ENCODE measurements at places on chromosomes 12 and 14.

DNA sequence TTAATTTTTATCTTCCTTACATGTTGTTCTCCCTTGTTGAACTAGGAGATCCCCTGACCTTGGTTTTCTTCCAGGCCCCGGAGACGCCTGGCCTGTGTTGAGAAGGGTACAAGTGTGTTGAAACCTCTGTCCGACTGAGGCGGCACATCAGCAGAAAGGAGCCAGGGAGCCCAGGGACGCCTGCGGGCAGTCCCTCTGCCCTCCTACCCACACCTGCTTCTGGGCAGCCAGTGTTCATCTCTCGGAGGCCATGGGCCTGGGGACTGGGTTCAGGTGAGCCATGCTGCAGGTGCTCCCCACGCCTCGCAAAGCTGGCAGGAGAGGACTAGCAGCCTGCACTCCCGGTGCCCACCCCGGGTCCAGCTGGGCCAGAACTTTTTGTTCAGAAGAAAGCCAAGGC, 39.9 kb upstream of the EIF5 start:
- DNase-seq, result no peak

DNA sequence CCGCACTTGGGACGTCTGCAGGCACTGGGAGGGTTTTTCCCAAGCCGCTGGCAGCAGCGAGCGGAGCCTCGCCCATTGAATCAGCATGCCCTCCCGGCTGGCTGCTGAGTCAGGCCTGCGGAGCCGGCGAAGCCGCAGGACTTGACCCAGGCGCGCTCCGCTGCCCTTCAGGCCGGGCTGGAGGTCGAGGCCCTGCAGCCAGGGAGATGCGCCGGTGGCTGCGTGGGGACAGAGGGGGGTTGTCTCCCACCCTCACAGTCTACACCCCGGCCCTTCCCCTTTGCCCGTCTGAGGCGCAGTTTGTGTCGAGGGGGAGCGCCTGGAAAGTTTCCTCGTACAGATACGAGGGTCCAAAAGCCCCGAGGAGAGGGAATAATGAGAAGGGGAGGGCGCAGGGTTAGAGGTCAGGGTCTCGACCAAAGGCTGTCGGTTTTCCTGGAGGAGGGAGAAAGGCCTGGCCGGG, 759 bp upstream of the KLC1 start:
- no peak for DNase-seq

- no peak for DNase-seq
Observed at GRCh38 chr12:29163146-29163545, 14.1 kb downstream of the FAR2 start.

DNA sequence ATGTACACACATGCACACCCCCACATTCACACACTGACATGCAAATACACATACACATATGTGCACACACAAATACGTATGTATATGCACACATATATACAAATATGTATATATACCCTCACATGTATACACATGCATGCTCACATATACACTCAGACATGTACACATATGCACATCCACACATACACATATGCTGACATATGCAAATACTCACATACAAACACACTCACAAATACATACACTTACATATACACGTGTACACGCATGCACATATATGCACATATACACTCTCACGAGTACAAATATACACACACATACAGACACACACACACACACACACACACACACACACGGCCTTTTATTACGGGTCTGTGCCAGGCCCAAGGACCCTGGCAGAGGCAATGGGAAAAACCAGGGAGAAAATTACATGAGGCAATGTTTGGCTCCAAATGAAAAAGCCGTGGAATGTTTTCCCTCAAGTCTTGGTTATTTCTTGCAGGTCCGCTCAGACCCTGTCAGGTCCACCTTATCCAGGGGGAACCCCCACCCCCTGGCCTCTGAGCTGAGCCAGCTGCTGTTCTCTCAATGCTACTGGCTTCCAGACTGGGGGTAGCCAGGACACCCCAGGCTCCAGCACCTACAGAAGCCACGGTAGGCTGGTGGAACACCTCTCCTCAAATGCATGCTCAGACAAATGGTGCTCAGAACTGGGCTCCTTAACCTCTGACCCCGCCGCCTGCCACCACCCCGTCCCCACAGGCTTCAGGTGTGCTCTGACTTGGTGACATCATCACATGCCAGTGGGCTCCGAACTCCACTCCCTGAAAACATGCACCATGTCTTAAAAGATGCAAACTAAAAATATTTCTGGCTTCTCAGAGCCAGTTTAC, 54.7 kb downstream of the BCL11B start:
- no peak for DNase-seq

- DNase-seq, result no peak
Observed at GRCh38 chr14:78401866-78402265, 231.7 kb downstream of the NRXN3 start.

GRCh38 chr12:47415054-47415453, 290.8 kb downstream of the RPAP3 start:
- no peak for DNase-seq

GRCh38 chr12:104641862-104642261, 185.1 kb downstream of the CHST11 start:
- DNase-seq, result no peak

GRCh38 chr12:92898755-92899154, 30.3 kb downstream of the EEA1 start:
- no peak for DNase-seq

GRCh38 chr12:6825398-6826124, 2.6 kb upstream of the P3H3 start:
- DNase-seq, result peak; percentile 82

DNA sequence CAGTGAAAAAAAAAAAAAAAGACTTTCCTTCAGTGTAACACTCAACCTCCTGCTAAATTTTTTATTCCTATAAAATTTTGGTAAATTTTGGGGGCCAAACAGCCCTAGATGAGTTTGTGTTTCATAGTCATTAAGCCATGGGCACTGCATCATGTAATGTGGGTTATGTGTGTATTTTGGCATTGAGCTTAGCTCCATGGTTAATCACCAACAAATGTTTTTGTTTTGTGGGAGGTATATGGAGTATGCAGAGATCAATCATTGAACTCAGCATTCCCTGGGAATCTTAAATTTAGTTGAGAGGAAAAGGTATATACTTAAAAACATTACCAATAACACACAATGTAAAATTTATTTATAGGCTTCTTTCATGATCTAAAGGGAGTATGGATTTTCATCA, 8.5 kb upstream of the ARMH4 start:
- no peak for DNase-seq

DNA sequence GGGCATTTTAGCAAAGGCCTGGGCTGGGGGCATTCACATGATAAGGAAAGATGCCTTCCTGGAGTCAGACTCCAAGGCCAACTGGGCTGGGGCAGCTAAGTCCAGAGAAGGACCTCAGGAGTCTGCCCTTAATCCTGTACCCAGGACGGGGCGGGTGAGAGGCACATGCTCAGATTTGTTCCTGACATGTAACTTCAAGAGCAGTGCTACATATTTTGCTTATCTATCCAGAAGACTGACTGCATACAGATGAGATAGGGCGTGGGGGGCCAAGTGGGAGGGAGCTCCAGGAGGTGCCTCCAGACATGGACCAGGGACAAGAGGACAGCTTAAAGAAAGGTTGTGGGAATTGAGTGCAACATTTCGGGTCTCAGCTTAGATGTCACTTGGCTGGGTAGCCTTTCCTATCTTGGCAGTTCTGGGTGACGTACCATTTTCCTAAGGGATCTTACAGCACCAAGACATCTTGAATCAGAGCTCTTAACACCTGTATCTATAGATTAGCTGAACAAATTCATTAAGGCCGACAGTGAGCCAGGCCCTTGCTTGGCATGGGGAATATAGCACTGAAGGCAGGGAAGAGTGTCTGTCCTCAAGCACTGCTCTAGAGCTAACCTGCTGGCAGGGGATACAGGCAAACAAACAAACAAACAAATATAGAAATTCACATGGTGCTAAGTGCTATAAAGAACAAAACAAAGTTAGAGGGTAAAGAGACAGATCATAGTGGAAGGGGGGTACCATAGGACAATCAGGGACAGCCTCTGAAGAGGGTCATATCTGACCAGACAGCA, 61.2 kb downstream of the PTPN21 start:
- no peak for DNase-seq

- no peak for DNase-seq
Observed at GRCh38 chr12:116385486-116386217, 108.2 kb upstream of the MED13L start.

DNA sequence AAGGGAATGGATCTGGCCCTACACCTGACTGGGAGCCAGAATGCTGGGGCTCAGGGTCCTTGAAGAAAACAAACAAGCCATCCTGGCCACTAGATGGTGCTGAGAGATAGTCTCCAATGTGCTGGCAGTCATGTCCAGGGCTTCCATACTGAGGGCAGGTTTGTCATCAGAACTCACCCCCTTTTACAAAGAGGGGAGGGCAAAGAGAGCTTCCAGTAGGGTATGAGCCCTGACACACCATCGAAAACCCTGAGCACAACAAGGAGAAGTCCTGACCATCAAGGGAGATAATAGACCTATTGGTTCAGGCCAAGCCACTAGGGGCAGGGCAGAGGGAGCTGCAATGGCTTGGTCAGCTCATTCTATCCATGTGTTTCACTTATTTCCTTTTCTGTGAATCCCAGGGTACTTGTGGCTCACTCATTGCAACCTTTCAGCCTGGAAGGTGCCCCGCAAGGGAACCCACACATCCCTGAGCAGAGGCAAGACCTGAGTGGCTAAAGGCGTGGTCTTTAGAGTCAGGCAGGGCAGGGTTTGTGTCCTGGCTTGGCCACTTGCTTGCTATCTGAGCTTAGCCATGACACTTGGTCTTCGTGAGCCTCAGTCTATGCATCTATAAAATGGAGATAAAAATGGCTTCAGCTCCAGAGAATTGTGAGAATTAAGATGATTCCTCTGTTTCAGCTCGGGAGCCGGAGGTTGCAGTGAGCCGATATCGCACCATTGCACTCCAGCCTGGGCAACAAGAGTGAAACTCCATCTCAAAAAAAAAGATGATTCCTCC, 6.2 kb upstream of the PLEKHH1 start:
- DNase-seq, result no peak

GRCh38 chr12:76055393-76055792, 23.8 kb upstream of the PHLDA1 start:
- no peak for DNase-seq

GRCh38 chr12:77122661-77123060, 57.3 kb upstream of the E2F7 start:
- DNase-seq, result no peak

GRCh38 chr12:108582509-108582908, 15.4 kb downstream of the TMEM119 start:
- DNase-seq, result no peak

DNA sequence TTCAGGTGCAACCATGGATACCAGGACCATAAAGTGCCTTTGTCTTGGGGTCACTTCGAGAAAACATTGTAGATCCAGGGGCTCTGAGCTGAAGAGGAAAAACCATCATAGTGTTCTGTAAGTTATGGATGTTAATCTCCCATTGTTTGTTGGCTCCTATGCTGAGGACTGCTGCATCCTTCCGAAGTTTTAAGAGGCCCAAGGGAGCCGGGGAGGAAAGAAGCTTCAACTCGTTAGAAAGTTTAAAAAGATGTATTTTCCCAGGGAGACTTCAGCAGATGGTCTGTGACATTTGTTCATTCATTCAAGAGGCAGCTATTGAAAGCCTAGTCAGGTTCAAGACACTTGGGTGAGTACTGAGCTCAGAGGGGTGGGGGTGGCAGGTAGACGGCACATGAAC, 378.8 kb upstream of the TBX3 start:
- DNase-seq, result no peak

- no peak for DNase-seq
Observed at GRCh38 chr14:105851716-105852377, 325.5 kb downstream of the TMEM121 start.

DNA sequence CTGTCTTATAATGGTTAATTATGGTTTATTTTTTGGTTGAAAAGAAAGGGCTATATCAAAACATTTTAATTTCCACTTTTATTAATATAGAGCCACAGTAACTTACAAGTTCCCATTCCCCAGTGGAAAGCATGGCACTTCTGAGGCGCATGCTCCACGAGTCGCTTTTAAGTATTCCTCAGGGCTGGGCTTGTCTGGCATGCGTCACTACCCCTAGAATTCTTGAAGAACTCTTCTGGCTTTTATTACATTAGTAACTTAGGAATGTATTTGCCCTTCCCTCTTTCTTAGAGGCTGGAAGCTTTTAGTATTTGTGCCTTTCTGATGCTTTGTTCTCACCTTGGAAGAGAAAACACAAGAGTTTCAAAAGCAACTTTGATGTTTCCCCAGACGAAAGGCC, 81.1 kb downstream of the ESR2 start:
- DNase-seq, result no peak

GRCh38 chr14:51855234-51855633, 5.2 kb upstream of the GNG2 start:
- no peak for DNase-seq

GRCh38 chr12:113796066-113796827, 169.9 kb downstream of the RBM19 start:
- DNase-seq, result no peak

DNA sequence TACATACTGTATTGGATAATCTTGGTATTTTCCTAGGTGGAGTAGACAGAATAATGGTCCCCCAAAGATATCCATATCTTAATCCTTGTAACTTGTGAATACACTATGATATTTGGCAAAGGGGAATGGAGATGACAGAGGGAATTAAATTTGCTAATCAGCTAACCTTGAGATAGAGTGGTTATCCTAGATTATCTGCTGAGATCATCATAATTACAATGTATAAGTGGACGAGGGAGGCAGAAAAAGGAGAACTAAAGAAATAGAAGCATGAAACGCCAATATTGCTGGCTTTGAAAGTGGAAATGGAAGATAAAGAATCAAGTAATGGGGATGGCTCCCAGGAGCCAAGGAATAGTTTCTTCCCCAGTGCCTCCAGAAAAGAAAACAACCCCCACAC, 398.7 kb downstream of the NOVA1 start:
- DNase-seq, result no peak

- DNase-seq, result no peak
Observed at GRCh38 chr12:67419810-67420209, 150.7 kb downstream of the CAND1 start.

DNA sequence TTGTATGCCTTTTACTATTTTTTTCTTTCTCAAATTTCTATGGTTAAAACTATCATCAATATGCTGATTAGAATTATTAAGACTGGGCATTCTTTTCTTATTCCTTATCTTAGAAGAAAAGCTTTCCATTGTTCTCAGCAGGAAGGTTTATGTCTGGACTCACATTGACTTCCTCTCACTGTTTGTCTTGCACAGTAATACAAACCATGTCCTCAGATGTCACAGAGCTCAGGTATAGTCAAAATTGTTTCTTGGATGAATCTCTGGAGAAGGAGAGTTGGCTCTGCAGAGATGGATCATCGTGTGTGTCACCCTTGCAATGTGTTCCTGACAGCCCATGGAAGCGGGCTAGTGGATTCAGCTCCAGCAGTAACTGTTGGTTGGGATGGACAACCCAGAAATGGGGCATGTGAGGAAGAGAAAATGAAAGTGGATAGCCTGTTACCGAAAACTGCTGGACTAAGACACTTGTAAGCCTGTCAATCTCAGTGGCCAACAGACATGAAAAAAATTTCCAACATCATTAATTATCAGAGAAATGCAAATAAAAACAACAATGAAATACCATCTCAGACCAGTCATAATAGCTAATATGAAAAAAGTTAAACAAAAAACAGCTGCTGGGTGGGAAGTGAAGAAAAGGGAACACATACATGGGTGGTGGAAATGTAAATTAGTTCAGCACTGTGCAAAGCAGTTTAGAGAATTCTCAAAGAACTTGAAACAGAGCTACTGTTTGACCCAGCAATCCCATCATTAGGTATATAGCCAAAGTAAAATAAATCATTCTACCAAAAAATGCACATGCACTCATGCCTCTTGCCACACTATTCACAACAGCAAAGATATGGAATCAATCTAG, 967.8 kb downstream of the TMEM121 start:
- no peak for DNase-seq

Data from stimulated activated CD4-positive, alpha-beta T cell treated with anti-CD3 and anti-CD28 coated beads, TNF-alpha, amount 100 ng/mL, for 24 hours (primary cell).